Stimulated activated CD8-positive, alpha-beta memory T cell treated with anti-CD3 and anti-CD28 coated beads, Interleukin-12 subunit alpha, Interleukin-12 subunit beta, amount 100 ng/mL, for 4 hours (primary cell): ENCODE measurements at places on chromosomes 3 and 15.

GRCh38 chr3:27094721-27095120 is 274.5 kb downstream of the NEK10 start:
- no peak for DNase-seq

DNA sequence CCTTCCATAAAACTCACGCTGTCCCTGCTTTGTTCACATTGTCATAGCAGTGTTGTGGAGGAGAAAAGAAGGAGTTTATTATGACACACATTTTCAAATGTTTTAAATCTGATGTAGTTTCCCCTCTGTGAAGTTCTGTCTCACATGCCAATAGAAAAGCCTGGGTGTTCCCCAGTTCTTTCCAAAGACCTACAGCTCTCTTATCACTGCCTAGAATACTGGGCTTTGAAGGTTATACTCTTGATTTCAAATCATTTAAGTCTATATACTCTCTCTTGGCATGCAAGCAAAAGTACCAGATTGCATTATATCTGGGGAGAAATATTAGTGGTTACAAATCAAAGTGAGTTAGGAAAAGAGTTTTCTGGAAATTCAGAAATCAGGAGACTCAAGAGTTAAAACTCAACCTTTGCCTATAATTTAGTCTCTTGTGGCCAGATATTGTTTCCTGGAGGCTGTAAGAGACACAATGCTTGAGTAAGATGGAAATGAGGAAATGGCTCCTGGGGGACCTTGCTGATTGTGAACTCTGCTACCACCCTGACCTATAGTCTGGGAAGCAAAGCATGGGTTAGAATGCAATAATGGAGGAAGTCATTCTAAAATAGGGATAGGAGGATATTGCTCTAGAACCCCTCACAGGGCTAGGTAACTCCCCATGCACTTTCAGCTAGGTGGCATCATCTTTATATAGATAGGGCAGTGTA is 182.8 kb downstream of the KCNAB1 start:
- DNase-seq: no peak

GRCh38 chr15:74209560-74209958 is 7.0 kb upstream of the STRA6 start:
- no peak for DNase-seq

DNA sequence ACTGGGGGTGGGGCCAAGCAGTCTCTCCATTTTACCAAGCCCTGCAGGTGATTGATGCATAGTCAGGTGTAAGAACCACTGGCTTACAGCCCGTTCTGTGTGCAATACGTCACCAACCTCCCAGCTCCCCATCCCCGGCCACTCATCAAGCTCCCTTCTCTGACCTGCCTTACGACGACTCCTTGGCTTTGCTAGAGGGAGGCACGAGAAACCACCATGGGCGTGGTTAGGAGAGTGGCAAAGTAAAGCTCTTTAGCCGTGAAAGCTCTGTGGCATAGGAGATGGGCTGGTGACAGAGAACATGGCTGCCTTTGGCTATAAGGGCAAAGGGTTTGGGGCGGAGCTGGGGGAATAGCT is 109.1 kb downstream of the BDH1 start:
- DNase-seq: no peak

- DNase-seq: no peak
These were observed 484.8 kb downstream of the NAALADL2 start for GRCh38 chr3:175343946-175344345.

DNA sequence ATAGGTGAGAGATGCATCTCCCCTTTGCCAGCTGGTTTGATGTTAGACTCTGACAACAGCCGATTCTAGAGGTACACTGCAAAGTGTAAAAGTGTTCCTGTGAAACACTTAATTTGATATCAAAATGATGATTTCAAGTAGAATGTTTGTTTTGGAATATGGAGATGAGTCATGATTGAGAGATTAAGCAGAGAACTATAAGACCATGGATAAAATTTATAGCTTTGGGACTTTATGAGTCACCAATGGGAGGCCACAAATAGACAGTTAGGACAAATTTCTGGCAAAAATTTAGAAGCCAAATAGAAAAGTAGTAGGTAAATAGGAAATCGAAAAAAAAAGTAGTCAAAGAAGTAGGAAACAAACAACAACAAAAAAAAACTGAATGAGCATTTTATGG is 672.5 kb downstream of the NSUN3 start:
- no peak for DNase-seq

DNA sequence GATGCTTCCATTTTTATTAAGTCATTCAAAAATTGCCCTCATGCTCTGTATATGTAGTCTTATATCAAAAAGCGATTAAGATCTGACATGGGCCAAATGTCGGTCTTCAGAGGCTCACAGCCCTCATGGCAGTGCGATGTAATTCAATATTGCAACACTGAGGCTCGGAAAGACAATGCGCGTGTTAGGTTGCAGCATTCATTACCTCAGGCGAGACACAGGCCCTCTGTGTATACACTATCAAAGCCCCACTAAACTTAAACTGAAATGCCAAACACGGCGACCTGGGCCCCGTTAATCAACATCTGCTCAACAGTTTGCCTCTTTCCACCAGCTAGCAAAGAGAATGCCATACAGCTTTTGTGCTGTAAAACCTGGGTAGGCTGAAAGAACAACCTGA is 413.4 kb downstream of the ERC2 start:
- DNase-seq: no peak

DNA sequence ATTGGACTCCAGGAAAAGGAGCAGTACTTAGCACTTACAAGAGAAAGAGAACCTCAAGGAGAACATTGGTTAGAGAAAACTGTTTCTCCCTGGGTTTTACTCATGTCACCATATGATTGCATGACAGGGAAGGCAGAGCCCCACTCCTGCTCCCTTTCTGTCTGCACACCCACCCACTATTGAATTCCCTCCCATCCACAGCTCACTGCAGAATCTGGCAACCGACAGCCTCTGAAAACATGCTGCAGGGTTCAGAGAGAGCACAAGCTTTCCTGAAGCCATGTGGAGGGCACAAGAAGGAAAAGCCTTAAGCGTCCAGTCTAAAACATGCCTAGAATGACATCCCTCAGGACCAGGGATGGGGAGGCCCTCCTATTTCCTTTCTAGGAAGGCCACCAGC is 3.0 kb upstream of the IL17RD start:
- DNase-seq: no peak

GRCh38 chr15:28033443-28033842 is 65.7 kb downstream of the OCA2 start:
- DNase-seq: no peak

DNA sequence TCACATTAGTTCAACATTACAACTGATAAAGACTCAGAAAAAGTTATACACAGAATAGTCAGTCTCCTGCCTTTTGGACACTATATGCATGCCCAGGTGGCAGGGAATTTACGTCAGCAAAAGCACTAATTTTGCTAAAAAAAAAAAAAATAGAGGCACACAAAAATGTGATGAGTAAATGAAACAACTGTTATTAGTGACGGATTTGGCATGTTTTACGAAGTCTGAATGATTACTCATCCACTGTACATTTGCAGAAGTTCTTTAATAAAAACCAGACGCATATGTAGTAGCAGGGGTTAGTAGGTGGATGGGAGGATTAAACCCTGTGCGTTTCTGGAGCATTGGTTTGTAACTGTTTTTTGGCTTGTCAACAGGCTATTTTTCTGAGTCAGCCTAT is 99.0 kb downstream of the MITF start:
- no peak for DNase-seq

DNA sequence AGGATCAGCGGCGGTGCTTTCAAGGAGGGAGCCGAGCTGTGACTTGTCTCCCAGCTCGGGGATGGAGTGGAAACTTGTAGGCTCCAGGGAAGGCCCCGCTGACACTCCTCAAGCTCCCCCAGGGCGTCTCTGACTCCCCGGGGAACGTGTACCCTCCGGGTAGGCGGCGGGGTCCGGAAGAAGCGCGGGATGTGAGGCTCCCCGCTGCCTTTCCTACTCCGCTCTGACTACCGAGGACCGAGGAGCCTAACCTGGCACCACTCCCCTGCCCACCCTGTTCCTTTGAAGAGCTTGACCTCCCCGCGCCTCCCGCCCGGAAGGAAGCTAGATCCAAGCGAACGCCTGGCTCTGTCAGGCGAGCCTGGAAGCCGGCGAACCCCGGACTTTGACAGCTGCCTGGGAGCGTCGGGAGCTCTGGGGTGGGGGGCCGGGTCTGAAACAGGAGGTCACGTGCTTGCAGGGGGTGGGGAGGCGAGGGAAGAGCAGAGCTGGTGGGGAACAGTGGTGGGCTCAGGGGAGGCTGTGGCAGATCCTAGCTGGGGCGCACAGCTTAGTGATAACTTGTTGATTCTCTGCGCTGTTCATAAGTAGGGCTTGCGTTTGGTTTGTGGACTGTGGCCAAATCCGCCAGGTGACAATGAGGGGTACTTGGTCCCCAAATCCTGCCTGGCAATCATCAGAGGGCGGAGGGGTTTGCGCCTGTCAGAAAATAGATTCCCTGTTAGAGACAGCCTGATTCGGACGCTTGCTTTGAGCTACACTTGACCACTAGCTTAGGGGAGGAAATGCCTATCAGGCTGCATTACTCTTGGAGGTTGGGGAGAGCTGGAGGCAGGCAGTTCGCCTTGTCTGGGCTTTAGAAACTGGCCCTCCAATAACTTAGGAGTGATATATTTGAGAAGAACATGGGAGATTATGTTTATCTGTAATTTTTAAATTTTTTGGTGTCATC is 1.2 kb downstream of the CLSTN2 start:
- DNase-seq: no peak

GRCh38 chr15:43211224-43211735 is 9.5 kb downstream of the EPB42 start:
- DNase-seq: no peak

DNA sequence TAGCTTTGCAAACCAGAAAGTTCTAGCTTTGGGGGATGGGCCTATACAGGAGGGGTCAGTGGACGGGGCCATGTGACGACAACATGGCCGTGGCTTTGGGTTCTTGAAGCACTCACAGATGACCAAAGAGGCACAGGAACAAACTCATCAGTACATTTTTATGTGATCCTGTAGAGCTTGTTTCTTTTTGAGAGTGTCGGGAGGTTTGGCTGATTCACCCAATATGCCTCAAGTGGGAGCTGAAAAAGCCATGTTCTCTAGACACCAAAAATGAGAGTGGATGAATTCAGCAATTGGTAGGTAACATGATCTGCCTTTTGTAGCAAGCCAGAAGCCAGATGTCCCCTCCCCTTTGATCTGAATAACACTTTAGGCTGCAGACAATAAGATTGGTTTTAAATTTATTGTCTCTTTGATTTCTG is 30.1 kb downstream of the GREM1 start:
- DNase-seq: no peak

DNA sequence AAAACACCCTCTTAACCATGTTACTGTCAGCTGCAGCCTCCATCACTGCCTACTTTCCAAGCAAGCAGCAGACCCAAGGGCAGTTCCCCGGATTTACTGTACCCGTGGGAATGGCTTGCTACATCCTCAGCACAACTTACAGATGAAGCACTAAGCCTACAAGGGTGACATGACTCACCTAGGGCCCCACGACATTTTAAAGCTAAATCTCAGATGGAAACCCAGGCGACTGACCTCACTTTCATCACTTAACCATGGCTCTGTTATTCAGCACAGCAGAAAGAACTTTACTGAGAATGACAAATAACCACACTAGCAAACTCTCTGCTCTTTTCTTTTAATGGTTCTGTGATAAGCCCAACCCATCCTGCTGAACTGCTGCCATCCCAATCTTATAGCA is 65.6 kb downstream of the SUMF1 start:
- no peak for DNase-seq

DNA sequence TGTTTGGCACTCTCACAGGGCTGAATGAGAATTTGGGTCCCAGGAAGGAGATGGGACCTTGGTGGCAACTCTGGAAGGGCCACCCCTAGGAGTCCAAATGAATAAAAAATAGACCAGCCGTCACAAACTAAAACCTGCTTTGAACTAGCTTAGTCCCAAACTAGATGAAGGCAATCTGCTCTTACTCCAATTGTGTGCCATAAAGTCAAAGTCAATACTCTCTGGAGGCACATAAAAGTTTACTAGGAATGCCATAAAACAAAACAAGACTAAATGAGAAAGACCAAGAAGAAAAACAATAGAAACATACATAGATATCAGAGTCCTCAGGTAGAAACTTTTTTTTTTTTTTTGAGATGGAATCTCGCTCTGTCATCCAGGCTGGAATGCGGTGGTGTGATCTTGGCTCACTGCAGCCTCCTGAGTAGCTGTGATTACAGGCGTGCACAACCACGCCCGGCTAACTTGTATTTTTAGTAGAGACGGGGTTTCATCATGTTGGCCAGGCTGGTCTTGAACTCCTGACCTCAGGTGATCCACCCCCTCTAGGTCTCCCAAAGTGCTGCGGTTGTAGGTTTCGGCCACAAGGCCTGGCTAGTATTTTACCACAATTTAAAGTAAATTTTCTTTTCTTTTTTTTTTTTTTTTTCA is 8.1 kb downstream of the GOLGA6L2 start:
- DNase-seq: no peak

DNA sequence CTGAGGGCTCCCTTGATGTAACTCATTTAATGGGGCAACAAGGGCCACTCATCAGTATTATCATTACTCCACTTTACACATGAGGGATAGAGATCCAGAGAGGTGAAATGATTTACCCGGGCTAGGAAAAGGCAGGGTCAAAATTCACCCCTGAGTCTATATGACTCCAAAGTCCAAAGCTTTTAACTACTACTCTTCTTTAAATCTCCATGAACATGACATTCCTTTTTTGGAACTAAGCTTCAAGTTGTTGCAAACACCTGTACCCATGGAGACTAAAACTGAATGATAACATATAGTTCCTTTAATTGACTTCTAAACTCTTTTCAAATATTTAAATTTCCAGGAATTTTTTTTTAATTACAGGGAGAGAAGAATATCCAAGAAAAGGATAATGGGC is 292.9 kb upstream of the GADL1 start:
- no peak for DNase-seq
